Suppressor macrophage treated with lipopolysaccharide for 1 hour (primary cell): ENCODE measurements at places on chromosomes 12 and 14.

DNA sequence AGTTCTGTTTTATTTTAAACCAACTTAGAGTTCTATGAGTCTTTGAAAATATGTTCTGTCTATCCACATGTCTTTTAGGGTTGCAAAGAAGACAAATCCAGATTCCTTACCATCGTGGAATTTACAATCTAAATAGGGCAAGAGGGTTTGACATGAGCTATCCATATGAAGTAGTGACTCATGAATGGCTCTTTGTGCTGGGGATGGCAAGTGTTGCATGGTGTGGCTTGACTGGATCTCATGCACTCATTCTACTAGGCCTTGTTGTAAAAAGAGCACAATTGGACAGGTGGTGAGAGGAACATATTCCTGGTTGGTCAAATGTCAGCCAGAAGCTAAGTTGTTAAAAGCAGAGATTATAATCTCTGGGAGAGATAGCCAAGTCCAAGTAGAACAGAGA is 509.1 kb downstream of the DIO2 start:
- no peak for DNase-seq

DNA sequence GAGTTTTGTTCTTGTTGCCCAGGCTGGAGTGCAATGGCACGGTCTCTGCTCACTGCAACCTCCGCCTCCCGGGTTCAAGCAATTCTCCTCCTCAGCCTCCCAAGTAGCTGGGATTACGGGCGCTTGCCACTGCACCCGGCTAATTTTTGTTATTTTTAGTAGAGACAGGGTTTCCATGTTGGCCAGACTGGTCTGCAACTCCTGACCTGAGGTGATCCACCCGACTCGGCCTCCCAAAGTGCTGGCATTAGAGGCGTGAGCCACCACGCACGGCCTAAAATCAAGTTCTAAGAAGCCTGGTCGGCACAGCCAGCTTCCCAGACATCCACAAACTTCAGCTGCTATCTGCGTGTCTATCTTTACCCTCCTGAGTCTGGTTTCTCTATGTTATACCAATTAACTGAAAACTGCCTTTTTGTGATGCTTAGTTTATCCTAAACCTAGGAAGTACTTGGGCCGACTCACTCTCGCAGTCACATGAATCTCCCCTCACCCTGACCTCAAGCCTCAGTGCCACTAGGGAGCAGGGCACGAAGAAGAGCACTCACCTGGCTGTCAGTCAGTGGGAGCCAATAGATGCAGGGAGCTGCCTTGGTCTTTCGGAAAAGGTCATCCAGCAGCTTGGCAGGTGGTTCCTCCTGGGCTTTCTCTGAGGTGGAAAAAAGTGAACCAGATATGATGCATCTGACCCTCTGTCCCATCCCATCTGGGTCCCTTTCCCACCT is 3.4 kb upstream of the CDH24 start:
- DNase-seq: no peak

DNA sequence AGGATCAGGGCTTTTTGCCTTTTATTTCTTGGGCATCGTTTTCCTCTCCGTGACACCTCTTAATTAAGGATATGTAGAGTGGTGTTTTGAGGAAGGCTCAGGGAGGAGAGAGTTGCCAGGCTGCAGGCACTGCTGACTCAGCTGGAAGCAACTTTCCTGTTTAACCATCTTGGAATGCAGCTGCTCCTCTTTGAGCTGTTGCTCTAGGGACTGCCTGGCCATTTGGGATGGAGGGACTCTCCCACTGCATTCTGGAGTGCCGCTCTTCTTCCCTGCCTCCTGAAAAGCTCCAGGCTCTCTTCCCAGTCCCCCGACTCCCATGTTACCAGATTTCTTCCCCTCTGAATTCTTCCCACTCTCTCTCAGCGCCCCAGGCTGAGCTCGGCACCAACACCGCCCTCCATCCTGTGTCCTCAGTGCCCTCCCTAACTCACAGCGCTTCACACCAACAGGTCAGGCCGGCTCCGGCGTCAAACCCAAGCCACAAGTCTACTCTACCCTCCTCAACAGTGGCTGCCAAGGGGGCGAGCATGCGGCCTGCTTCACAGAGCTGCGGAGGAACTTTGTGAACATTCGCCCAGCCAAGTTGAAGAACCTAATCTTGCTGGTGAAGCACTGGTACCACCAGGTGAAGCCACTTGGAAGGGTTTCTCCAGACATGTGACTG is 5.9 kb downstream of the OAS3 start:
- DNase-seq: no peak

- peak; percentile 18 for DNase-seq
These were observed 30.0 kb downstream of the PELI2 start for GRCh38 chr14:56147986-56148901.

GRCh38 chr12:90953956-90954421 is 987 bp downstream of the CCER1 start:
- no peak for DNase-seq

GRCh38 chr14:57845802-57846531 is 19.9 kb downstream of the SLC35F4 start:
- no peak for DNase-seq

- DNase-seq: peak; percentile 22
These were observed 16.7 kb upstream of the ZDHHC22 start for GRCh38 chr14:77158175-77158881.

DNA sequence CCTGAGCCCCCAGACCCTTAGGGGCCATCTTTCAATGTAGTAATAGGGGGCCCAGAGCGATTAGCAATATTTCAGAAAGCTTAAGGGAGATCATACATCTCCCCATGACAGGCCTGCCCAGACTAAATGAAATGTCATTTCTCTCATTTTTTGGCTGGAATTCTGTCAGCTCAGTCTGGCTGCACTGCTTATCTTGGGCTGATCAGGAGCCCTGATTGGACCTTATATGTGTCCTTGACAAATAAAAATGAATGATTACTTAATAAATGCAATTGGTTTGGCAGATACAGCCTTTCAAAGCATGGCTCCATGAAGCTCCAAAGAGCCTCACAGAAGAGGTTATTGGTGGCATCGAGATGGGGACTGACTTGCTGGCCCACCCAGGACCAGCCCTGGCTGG is 121.9 kb downstream of the ADCK1 start:
- no peak for DNase-seq

GRCh38 chr12:5220835-5221234 is 177.2 kb downstream of the KCNA5 start:
- DNase-seq: no peak

- DNase-seq: peak; percentile 31
These were observed 257.7 kb downstream of the BTG1 start for GRCh38 chr12:91887957-91888356.

- DNase-seq: peak; percentile 32
These were observed 8.2 kb downstream of the HIF1A start for GRCh38 chr14:61703342-61704129.

- DNase-seq: no peak
These were observed 6.5 kb downstream of the MBIP start for GRCh38 chr14:36313898-36314297.

- DNase-seq: peak; percentile 49
These were observed 75.2 kb downstream of the SPRING1 start for GRCh38 chr12:116662612-116663144.

- no peak for DNase-seq
These were observed 388.1 kb downstream of the ZFP36L1 start for GRCh38 chr14:68404652-68405183.

DNA sequence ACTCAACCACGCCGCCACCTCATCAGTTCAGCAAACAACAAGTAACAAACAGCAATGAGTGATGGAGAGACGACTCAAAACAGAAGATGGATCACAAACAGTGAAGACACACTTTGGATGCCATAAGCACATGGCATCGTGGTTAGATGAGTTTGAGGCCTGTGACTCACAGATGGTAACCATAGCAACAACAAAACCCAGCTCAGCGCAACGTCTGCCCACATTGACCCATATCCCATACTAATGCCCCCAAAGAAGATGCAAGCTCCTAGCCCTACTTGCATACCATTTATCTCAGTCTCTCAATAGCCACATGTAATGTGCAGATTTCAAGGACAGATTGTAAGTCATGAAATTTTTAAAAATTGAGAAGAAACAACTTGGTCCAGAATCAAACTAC is 1322.3 kb upstream of the TMEM132C start:
- DNase-seq: no peak

DNA sequence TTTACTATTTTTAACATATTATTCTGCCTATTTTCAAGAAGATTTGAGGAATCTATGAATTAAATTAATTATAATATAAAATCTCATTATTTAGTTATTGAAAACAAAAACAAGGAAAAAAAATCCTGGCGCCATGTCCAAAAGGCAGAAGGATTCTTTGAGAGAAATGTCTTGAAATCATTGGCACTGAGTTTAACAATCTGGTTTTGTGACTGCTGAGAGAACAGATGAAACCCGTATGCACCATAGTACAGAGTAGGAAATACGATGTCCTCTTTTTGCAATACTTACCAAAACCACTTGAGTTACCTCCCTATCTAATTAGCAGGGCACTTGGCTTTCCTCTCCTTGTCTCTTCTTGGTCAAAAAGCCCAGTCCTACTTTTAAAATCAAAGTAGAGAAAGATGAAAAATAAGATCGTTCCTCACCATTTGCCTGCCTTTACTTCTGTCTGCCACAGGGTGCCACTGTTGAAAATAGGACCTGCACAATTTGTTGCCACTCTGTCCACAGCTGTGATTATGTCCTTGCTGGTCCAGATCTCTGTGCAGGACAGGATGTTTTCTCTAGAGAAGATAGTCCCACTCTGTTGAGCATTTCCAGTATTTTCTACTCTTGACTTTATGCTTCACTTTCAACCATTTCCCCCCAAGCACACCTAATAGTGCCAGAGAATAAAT is 179.7 kb downstream of the PDZRN4 start:
- peak; percentile 20 for DNase-seq

GRCh38 chr14:91348845-91349465 is 68.7 kb downstream of the CCDC88C start:
- peak; percentile 76 for DNase-seq

DNA sequence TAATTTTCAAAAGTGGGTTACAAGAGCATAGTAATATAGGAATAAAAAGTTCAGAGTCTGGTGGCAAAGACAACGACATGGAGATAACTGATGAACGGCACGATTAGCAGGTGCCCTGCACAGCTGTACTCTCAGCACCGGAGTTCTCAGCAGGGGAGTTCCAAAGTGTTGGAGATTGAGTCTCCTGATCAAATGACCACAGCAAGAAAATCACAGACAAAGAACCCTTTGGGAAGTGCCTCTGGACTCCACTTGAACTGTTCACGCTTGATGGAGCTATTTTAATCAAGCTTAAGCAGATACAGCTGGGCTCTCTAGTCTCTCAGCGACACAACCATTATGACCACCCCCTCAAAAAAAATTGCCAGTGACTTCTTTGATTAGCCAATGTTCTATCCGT is 153.1 kb downstream of the ALG10B start:
- no peak for DNase-seq

DNA sequence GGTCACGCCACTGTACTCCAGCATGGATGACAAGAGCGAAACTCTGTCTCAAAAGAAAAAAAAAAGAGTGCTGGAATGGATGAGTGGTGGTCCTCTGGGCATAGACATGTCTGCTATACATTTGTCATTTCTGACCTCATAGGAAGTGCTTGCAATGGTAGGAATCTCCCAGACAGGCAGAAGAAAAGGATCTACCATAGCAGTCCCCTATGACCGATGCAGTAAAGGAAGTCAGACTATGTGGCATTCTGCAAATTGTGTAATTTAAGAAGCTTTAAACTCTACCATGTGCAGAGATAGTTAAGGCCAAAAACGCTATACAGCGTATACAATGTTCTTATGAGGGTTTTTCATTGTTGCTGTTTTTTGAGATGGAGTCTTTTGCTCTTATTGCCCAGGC is 24.7 kb upstream of the RAP1B start:
- peak; percentile 52 for DNase-seq

- peak; percentile 21 for DNase-seq
These were observed 57.4 kb downstream of the ACSM4 start for GRCh38 chr12:7361265-7361664.

DNA sequence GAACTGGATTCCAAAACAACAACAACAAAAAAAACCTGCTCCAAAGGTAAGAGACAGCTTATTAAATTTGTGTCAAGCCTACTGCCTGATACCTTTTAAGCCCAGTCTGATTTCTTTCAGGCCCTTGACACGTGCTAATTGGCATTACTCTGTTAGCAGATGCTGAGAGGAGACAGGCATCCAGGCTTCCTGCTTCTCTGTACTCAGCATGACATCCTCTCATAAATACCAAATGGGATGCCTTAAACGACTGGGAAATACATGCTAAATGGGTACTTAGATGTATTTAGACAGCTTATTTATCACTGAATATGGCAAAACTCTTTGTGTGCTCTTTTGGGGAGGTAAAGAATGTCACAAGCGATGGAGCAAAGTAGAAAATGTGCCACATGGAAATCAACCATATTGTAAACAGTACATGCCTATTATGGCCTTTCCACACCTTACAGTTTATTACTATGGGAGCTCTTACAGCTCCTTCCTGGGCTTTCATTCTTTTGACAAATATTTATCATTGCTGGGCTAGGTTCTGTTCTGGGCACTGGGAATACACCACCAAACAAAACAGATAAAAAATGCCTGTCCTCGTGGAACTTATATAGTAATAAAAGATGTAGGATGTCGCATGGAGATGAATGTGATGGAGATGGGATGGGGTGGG is 11.5 kb upstream of the PCED1B start:
- DNase-seq: no peak

GRCh38 chr12:80205960-80206359 is 106.6 kb downstream of the OTOGL start:
- DNase-seq: no peak

DNA sequence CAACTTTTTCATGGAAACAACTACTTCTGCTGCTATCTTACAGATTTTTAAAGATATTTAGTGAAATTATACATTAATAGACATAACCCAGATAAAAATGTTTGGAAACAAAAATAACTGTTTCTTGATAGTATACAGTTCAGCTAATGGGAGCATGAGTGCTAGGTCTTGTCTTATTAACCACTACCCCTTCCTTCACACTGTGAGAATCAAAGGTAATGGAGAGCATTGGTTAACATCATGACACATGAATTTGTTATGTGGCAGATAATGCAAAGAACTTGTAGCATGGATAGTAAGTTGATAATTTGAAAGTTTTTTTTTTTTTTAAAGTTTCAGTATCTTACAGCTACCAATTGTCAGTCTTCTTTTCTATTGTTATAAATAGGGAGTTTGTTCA is 44.2 kb downstream of the CCDC91 start:
- no peak for DNase-seq
